ENCODE measurements at places on chromosomes 2 and 18.

- peak; percentile 40 for DNase-seq
Measured at GRCh38 chr2:100730290-100730868, 89.6 kb upstream of the NPAS2 start.

DNA sequence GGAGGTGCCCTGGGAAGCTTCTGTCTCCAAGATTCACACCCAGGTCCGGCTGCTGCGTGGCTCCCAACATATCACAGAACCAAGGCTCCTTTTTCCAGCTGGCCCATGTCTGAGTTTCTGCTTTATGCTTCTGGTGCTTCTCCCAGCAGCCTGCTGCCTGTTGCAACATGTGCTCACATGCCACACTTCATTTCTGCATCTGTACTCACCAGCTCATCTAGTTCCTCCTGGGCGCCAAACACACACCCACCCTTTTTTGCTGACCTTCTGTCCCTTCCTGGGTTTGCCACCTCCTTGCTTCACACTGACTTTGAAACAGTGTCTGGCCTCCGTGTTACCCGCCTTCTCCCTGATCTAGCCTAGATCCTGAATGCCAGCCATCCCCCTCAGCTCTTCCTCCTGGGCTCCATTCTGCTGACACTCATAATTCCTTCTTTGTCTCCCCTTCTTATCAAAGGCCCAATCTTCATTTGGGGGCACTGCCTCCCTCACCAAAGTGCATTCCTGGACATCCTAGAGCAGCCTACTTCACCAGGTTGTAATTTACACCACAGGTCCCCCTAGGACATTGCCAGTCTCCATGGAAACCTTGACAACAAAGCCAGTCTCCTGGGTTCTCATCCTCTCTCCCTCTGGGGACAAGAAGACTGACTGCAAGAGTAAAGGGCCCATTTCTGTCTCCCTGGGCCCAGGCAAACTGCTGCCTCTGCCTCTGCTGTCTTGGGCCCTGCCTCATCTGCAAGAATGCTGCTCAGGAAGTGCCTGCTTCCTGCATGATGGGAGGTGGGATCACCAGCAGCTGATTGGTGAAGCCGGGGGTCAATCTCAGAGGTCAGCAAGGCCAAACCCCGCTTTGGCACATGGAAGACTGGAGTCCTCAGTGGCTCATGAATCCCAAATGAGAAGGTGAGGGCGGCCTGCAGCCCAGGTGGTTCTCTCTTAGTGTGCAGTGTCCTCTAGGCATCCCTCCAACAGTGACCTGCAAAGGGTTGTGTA, 13.9 kb upstream of the PROM2 start:
- no peak for DNase-seq

DNA sequence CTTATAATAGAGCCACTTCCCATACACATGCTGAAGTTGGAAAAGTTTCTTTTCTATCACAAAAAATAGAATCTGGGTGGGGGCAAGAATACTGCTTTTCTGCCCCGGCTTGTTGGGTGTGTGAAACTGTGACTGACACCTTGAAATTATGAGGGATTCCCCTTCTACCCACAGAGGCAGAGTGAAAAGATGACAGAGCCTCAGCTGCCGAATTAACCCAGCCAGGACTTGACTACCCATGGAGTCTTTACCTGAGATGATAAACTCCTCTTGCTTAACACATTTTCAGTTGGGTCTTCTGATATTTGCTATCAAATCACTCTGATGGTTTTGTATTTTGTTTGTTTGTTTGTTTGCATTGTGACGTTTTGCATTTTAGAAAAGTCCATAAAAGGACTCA, 66.0 kb upstream of the PMAIP1 start:
- no peak for DNase-seq

DNA sequence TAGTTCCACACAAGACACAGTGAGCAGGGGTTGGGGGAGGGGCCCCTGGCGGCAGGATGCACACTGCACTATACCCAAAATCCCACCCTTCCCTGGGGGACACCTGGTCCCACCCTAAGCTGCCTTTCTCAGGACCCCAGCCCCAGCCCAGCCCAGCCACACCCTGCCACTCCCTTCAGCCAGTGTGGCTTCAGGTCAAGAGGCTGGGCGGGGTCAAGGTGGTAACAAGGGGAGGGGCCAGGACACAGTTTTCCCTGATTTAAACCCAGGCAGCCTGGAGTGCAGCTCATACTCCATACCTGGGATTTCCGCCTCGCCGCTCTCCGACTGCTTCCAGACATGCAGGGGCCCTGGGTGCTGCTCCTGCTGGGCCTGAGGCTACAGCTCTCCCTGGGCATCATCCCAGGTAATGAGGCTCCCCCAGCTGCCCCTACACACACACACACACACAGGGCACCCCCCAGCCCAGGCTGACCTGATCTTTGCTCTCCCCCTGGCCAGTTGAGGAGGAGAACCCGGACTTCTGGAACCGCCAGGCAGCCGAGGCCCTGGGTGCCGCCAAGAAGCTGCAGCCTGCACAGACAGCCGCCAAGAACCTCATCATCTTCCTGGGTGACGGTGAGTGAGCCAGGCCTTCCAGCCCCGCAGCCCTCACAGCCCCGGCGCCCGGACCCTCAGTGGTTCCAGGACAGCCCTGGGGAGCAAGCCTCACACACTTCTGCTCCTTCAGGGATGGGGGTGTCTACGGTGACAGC, at the start of gene ALPG:
ALPG (plus strand) TSS at position 289 of the 755 bp plus-strand sequence; CDS start at position 340, 51 bp downstream.
- DNase-seq: no peak

DNA sequence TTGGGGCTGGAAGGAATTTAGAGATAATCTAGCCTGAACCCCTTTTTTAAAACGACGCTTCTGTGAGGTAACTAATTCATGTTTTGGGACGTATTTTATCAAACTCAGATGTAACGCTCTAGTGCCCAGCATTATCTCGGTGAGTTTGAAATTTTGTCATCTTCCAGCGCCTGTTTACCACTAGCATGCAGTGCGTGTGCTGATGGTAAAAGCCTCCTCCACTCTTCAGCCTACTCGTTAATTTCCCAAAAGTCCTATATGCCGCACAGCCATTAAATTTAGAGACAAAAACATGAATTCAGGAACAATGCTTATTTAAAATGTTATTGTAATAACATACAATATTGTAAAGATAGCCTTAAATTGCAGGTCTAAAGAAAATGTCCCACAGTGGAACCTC, 2.8 kb downstream of the ZCCHC2 start:
- DNase-seq: no peak

DNA sequence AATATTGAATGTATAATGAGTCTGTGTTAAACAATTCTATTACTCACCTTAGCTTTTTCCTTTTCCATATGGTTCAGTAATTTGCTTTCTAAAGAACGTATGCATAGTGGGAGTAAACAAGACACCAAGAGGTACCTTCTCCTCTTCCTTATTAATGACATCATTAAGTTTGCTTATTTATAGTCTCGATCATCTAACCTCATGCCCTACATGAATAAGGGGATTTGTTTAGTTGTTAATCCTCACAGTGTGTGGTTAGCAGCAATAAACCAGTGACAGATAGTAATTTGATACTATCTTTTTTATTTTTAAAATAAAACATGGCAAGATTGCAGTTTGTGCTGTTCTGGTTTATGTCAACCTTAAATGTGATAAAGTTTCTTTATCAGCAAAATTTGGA, 69.7 kb downstream of the COBLL1 start:
- no peak for DNase-seq

DNA sequence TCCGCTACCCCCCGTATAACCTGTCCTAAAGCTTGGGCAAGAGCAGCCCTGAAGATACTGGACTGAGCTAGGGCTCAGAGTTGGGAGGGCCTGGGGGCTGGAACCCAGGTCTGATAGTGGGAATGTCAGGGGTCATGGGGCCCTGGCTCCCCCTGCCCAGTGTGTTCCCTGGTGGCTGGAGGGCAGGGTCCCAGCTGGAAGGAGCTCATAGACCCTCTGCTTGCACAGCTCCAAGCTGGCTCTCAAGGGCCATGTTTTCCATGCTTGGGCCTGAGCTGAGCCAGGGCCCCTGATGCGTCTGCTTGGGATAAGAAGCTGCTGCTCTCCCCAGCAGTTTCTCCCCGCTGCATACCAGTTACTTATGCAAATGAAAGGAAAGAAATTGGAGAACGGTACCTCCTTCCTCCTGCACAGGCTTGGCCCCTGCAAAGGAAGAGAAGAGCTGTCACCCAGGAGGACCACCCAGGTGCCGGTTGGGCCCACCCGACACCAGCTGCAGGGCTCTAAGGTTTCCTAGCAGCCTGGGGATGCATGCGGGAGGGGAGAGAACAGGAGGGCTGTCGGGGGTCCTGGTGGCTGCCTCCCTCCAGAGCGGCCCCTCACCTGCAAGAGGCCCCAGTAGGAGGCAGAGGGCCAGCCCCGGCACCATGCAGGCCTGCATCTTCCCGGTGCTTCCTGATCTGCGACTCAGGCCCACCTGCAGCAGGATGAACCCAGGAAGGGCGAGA, 628 bp downstream of the OTOS start:
- no peak for DNase-seq

DNA sequence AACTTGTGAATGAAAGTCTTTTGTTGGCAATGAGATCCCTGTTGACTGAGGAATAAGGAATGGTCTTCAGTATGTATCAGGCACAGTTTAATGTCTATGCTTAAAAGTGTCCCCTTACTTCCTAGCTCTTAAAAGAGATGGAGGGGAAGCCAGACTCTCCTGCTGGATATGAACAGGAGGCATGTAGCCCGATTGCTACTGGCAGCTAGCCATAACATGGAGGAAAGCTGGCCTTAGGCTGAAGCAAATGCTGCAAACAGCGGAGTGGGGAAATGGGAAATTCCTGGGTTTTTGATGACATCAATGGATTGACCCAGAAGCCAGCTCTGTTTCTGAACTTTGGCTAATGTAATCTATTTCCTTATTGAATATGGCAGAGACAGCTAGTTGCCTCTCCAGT, 266.1 kb downstream of the SLC4A3 start:
- no peak for DNase-seq

GRCh38 chr2:210617732-210618330, 61.4 kb downstream of the CPS1 start:
- DNase-seq: peak; percentile 34

- no peak for DNase-seq
Measured at GRCh38 chr18:12333506-12334290, 25.7 kb downstream of the TUBB6 start.

DNA sequence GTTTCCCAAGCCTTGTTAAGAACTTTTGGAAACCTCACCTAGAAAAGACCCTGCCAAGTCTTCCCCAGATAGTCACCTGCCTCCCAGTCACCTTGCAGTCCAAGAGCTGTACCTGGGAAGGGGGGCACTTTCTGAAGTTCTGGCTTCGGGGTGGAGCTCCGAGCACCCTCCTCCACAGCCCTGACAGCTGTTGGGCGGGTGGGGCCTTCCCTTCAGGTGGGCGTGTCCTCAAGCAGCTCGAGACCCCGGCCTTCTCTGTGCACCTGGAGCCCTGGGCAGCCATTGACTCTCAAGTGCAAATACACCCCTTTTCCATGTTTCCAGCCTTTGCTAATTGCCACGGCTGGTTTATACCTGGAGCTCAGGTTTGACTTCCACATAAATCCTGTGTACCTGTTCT, 37.0 kb upstream of the IGFBP5 start:
- no peak for DNase-seq

- DNase-seq: no peak
Measured at GRCh38 chr2:129192117-129192516, 787.3 kb upstream of the RAB6C start.

GRCh38 chr2:227479865-227480475, 8.0 kb downstream of the AGFG1 start:
- no peak for DNase-seq

- no peak for DNase-seq
Measured at GRCh38 chr2:174951745-174952144, 53.4 kb downstream of the CHN1 start.

DNA sequence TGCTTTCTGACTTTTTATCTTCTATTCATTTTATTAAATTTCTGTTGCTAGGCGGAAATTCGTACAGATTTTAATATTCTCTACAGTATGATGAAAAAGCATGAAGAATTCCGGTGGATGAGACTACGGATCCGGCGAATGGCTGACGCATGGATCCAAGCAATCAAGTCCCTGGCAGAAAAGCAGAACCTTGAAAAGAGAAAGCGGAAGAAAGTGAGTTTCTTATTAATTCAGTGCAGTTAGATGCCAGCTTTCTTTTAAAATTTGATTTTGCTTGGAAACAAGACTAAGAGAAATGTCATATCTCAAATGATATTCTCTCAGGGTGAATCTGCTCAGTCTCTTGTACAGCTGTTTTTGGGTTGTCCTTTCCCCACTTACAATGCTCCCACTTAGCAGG, 84.3 kb downstream of the MGAT5 start:
- DNase-seq: no peak

GRCh38 chr2:173354073-173354581, 545 bp upstream of the CDCA7 start:
- peak; percentile 39 for DNase-seq

- DNase-seq: peak; percentile 21
Measured at GRCh38 chr2:105397953-105398335, 907 bp downstream of the FHL2 start.

DNA sequence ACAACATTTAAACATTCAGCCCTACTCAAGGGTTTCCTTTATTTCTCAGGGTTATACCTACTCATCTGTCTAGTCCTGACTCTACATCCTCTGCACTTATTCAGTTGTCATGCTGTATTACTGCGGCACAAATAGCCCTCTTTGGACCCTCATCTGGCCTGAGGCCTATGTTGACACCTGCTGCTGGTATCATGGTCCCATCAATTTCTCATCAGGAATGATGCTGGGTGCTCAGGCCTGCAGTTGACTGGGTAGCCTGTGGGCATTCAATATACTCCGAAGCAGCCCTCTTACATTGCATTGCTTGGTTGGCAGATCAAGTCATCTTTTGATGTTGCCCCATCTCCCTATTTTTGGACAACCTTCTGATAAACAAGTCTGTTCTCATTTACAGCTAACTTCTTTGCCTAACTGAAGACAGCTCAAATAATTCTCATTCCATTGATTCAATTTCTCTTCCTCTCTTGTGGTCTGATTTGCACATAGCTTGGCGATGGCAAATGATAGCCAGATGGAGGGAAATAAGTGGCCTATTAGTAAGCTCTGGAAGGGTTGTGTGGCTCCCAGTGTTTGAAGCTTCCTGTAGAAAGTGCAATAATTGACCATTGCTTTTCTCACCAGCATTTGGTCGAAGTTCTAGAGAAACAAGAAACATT, 19.1 kb upstream of the MC4R start:
- no peak for DNase-seq

DNA sequence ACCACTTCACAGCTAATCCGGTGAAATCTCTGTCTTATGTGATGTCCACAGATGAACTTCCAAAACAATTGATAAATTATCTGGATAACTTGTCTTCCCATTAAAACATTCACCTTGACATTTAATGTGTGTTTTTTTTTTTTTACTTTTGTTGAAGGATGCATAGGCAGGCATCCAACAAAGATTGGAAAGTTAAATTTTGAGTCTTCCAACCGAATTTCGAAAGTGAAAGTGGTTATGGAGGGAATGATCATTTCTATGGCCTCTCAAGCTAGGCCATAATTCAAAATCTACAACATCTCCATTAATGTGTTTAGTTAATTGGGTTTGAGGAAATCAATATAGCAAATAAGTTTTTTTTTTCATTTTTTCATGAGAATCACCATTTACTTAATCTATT, 1495.5 kb upstream of the ACVR2A start:
- DNase-seq: no peak

GRCh38 chr2:76672798-76673197, 849.4 kb downstream of the LRRTM4 start:
- no peak for DNase-seq
